Stimulated activated CD4-positive, alpha-beta T cell treated with anti-CD3 and anti-CD28 coated beads, Interleukin-1b, Interleukin-23, amount 100 ng/mL, for 1 hour (primary cell): ENCODE measurements at places on chromosomes 3 and 15.

DNA sequence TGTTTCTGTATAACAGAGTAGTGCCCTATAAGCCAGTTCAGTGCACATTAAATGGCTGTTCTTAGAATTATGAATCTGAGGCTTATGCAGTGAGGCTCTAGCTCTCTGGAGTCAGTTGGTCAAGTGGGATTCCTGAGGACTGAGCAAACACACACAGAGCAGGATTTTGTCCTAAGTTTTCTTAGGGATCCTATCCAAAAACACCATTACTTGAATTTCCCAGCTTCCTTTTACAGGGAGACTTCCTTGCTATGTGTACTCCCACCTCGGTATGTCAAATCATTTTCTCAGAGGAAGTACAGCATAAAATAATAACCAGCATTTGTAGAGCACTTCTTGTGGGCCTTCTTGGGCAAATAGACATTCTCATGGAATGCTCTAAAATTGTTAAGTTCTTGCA lies 63.1 kb upstream of the GOLGA6B start:
- no peak for DNase-seq

GRCh38 chr3:195583831-195584542 lies at the start of gene APOD:
TSS of gene APOD (minus strand) at chr3:195583940. CDS start at chr3:195579461, 4,479 bp downstream.
- DNase-seq = no peak

DNA sequence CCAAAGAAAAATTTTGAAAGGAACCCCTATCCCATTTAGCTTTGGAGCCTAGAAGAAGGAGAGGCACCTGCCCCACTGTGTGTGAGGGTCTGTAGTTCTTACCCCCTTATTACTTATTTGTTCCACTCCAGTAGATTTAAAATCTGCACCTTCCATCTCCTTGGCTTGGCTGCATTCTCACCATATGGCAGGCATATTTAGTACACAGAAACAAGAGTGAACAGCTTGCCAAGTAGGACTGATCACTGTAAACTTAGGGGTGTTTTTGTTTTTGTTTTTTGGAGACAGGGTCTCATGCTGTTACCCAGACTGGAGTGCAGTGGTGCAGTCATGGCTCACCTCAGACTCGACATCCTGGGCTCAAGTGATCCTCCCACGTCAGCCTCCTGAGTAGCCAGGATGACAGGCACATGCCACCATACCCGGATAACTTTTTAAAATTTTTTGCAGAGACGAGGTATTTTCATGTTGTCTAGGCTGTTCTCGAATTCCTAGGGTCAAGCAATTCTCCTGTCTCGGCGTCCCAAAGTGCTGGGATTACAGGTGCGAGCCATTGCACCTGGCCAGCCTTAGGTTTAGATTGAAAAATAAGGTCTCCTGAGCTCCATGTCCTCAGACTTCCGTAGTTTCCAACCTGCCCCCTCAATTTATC lies 14.1 kb upstream of the ANXA2 start:
- no peak for DNase-seq

DNA sequence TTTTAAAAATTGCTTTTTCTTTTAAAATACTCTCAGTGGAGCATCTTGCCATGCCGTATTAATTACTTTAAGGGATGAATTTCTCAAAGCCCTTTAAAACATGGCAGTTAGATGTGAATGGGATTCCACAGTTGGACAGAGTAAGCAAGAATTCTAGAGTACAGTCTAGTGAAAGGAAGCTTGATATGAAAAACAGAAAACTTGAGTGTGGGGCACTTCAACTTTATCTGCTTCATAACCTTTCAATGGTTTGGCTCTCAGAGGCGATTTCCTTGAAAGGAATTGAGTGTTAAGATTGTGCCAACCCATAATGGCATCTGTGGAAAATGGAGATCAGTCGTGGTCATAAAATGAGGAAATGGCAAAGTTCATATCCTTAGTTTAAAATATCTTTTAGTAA lies 127.7 kb upstream of the SAMMSON start:
- no peak for DNase-seq

DNA sequence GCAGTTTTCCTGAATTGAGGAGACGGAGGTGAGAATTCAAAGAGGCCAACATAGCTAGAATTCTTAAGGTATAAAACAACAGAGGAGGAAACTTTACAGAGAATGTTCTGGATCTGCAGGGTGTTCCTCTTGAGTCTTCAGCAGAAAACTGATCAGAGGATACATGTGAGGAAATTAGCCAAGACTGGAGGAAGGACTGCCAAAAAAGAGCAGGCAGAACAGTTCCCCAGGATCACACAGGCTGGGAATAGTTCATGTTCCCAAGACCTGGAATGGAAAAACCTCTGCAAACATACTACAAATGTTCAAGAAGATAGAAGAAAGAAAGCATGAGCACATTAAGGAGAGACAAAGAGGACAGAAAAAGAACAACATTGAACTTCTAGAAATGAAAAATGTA lies 7.5 kb downstream of the SLC49A4 start:
- no peak for DNase-seq

- DNase-seq = peak; percentile 14
Measured at GRCh38 chr3:126982126-126982470, 817 bp upstream of the PLXNA1 start.

- no peak for DNase-seq
Measured at GRCh38 chr3:177201700-177202397, 4.6 kb upstream of the TBL1XR1 start.

- DNase-seq = peak; percentile 63
Measured at GRCh38 chr3:170358042-170359010, 811 bp downstream of the SKIL start.

DNA sequence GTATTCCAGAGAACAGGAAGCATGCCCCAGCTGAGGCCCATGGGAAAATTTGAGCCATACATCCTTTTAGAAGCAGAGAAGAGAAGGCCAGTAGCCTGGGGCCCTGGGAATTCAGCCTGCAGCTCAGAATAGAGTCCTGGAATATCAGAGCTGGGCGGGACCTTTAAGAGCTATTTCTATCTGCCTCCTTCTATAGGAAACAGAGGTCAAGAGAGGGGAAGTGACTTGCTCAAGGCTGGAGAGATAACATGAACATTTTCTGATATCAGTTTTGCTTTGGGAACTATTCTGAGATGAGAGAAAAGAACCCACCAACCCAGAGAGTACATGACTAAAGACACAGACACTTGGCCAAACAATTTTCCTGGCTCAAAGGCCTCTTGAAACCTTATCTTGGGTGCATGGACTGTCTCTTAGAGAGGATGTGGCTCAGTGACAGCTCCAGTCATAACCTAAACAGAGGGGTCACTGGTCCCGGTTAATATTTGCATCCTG lies 26.0 kb downstream of the MASP1 start:
- DNase-seq = no peak

DNA sequence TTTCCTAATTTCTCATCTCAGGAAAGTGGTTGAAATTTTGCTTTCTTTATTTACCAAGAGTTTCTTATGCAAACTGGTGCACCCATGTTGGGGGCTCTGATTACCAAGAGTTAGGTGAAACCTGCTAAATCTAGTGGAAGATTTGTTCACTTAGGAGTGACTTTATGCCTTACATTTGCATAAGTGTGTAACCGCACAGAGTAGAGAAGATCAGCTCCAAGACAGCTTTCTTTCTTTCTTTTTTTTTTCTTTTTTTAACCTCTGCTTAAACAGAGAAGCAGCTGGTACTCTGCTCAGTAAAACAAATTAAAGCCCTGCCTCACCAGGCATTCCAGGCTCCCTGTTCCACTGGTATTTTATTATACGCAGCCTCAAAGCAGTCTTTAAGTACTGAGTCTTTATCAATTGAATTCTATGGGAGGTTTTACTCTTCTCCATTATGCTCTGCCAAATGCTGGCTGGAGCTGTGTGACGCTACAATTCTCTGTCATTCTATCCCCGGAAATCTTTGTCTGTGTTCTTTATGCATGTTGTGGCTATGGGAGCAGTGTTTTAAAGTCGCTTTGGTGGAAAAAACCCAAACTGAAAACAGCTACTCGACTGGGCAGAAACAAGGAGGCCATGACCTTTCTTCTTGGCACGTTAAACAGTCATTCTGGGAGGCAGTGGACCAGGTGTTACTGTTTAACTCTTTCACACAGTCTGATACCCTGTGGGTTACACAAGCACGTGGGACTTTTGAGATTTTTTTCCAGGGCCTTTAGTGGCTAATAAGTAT lies 55.2 kb upstream of the GBE1 start:
- no peak for DNase-seq

DNA sequence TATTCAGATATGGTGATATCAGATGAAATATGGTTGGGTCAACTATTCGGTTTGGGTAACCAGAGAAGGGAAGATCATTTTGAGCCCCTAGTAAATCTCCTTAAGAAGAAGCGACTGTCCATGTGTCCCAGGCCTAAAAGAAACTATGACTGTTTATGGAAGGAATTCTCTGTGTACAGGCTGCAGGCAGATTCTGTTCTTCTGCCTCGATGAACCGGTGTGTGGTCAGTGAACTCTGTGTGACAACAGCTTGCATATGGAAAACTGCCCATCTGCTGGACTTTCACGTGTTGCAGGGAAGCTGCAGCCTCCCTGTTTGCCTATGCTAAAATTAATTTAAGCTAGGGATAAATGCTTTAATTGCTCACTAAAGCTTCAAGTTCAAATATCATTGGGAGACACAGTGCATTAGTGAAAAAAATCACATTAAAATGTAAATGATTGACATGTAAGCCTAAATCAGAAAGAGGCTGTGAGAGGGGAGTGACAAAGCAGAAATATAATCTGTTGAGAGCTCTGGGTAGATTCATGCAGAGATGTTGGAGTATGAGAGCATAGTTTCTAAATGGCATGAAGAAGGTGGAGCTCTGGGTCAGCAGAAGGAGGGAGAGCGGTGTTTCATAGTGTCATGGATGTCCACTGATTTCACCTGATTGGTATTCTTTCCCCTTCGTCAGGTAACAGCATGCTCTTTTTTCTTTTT lies 65.4 kb upstream of the PFN2 start:
- no peak for DNase-seq

- no peak for DNase-seq
Measured at GRCh38 chr3:39284457-39284881, 4.6 kb upstream of the CX3CR1 start.

GRCh38 chr15:32838338-32838737 lies 120.5 kb downstream of the GREM1 start:
- DNase-seq = no peak

- no peak for DNase-seq
Measured at GRCh38 chr15:67761343-67761742, 64.0 kb upstream of the SKOR1 start.

DNA sequence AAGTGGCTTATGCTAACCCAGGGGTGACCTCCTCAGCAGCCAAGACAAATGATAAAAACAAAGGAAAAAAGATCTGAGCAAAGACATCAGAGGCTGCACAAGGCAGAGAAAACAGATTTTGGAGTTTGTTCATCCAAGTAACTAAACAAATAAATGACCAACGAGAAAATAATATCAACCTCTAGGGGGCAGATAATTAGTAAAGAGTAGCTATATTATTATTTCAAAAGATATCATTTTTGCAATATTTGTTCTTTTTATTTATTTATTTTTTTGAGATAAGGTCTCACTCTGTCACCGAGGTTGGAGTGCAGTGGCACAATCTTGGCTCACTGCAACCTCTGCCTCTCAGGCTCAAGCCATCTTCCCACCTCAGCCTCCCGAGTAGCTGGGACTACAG lies 101.8 kb downstream of the PCCB start:
- DNase-seq = no peak

DNA sequence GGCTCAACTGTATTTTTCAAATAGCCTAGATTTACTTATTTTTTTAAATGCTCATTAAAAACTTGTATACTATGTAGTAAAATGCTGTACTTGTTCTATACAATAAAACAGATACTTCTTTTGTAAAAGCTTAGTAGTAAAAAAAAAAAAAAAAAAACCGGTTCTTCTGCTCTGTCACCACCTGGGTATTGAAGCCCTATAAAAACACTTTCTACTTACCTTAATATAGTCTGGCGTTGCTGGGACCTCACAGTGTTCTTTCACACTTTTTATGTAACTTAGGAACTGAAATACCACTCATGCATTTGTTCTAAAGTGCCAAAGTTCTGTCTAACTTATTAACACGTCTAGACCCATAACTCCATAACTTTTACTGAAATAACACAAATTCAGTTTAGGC lies 61.4 kb downstream of the TASOR start:
- DNase-seq = no peak

DNA sequence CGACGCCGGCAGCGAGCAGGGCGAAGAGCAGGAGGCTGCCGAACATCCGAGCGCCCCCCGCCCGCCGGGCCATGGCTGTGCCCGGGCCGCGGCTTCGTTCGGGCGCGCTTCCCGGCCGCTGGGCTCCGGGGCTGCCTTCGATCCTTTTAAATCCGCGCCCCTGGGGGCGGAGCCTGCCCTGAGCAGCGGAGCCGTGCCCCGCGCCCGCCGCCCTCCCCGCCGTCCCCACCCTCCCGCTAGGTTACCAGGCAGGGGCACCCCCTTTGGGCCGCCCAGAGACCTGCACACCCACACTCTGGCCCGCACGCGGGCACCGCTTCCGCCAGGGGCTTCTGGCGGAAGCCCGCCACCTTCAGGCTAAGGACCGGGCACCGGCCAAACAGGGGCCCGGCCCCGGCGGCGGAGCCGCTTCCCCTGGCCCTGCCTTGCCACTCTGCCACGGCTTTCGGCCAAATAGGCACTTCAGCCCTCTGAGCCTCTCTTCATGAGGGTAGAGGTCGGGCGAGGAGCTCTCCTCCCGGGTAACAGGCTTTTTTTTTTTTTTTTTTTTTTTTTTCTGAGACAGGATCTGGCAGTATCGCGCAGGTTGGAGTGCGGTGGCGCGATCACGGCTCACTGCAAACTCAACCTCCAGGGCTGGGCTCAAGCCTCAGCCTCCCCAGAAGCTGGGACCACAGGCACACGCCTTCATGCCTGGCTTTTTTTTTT lies at the start of gene NMB:
TSS of gene NMB (minus strand) at position 120 of the 708 bp plus-strand sequence. CDS start at position 73, 47 bp downstream.
- peak; percentile 54 for DNase-seq

DNA sequence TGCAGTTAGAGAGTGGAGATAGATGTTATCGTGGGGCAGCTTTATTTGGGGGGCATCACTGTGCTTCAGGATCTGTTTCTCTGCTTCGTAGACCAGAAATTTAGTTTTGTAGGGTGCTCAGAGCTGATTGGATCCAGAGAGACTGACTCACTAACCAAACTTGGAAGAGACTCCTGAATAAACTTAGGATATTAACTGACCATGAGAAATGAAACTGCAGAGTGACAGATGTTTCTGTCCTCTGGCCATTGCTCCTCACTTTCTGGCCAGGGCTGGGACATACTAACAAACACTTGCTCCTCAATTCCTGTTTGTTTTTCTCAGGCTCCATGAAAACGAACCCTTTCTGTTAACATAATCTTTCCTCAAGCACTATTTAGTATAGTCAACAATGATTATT lies 4.3 kb downstream of the ZNF592 start:
- no peak for DNase-seq

DNA sequence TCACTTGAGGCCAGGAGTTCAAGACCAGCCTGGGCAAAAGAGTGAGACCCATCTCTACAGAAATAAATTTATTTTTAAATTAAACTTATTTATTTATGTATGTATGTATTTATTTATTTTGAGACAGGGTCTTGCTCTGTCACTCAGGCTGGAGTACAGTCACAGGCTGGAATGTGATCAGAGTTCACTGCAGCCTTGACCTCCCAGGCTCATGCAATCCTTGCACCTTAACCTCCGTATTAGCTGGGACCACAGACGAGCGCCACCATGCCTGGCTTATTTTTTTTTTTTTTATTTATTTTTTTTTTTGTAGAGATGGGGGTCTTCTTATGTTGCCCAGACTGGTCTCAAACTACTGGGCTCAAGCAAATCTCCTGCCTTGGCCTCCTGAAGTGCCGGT lies 135.2 kb upstream of the HES1 start:
- no peak for DNase-seq

GRCh38 chr3:193593668-193594030 lies 641 bp downstream of the OPA1 start:
- no peak for DNase-seq

GRCh38 chr3:53753518-53754183 lies 92.6 kb downstream of the CHDH start:
- no peak for DNase-seq
